Smooth muscle cell of the umbilical artery (primary cell): ENCODE measurements at places on chromosomes 7 and 10. TPM values are rescaled to one million over a fixed set of nuclear protein-coding genes. Genes with fewer than 3 reads are reported as not detected.

PRTFDC1 gene
- total RNA-seq = 6.8 and 11.3 TPM in 2 replicates

STEAP1B gene
- 1.5 and 11.4 TPM in 2 replicates for total RNA-seq

LIPF gene
- total RNA-seq = not detected in 2 replicates

ANKRD61 gene
- total RNA-seq = 0.23 TPM in 1 of 2 replicates, not detected in the other

CALY gene
- 0.23 and 0.30 TPM in 2 replicates for total RNA-seq

TEX36 gene
- total RNA-seq = not detected in 2 replicates

FAM241B gene
- total RNA-seq = 0.89 and 1.3 TPM in 2 replicates

NAT16 gene
- total RNA-seq = not detected in 2 replicates

TMEM196 gene
- not detected in 2 replicates for total RNA-seq

PNLIPRP3 gene
- total RNA-seq = not detected in 2 replicates

GIMAP5 gene
- not detected in 2 replicates for total RNA-seq

SMURF1 gene
- total RNA-seq = 25.5 and 44.5 TPM in 2 replicates

NUTM2B gene
- under 0.01 and 0.23 TPM in 2 replicates for total RNA-seq

HOXA9 gene
- 8.6 and 13.5 TPM in 2 replicates for total RNA-seq

CCL24 gene
- total RNA-seq = not detected in 2 replicates

ECHS1 gene
- total RNA-seq = 57.3 and 62.9 TPM in 2 replicates

LAMB4 gene
- under 0.01 and 0.05 TPM in 2 replicates for total RNA-seq

PLEKHS1 gene
- total RNA-seq = not detected in 2 replicates

ADAP1 gene
- 5.3 and 8.1 TPM in 2 replicates for total RNA-seq

BLNK gene
- not detected in 2 replicates for total RNA-seq

ZNF117 gene
- total RNA-seq = 9.5 and 10.7 TPM in 2 replicates

INHBA gene
- 195 and 257 TPM in 2 replicates for total RNA-seq

NOD1 gene
- 3.3 and 6.6 TPM in 2 replicates for total RNA-seq

STK31 gene
- not detected in 2 replicates for total RNA-seq

NODAL gene
- not detected in 2 replicates for total RNA-seq

ICA1 gene
- total RNA-seq = 0.55 and 1.2 TPM in 2 replicates

ADAM12 gene
- total RNA-seq = 360 and 389 TPM in 2 replicates

MMP21 gene
- under 0.01 TPM in 1 of 2 replicates, not detected in the other for total RNA-seq

CLEC2L gene
- not detected in 2 replicates for total RNA-seq

ZNF467 gene
- 0.14 and 0.59 TPM in 2 replicates for total RNA-seq

PLXNA4 gene
- 2.4 and 6.5 TPM in 2 replicates for total RNA-seq

EN2 gene
- total RNA-seq = under 0.01 TPM in 1 of 2 replicates, not detected in the other

FKBP6 gene
- total RNA-seq = not detected in 2 replicates

MBLAC1 gene
- total RNA-seq = 1.8 and 2.2 TPM in 2 replicates

MACC1 gene
- total RNA-seq = under 0.01 and 0.05 TPM in 2 replicates

NUTM2E gene
- total RNA-seq = 0.05 TPM in 1 of 2 replicates, not detected in the other

RHEB gene
- total RNA-seq = 67.1 and 80.8 TPM in 2 replicates

CPA4 gene
- 113 and 524 TPM in 2 replicates for total RNA-seq

ADRA2A gene
- not detected in 2 replicates for total RNA-seq

MEOX2 gene
- total RNA-seq = under 0.01 TPM in 1 of 2 replicates, not detected in the other

BTRC gene
- 11.3 and 13.9 TPM in 2 replicates for total RNA-seq

CLDN12 gene
- total RNA-seq = 45.7 and 60.8 TPM in 2 replicates

DPP6 gene
- not detected in 2 replicates for total RNA-seq

FAM13C gene
- 0.59 and 1.2 TPM in 2 replicates for total RNA-seq

MRPL43 gene
- total RNA-seq = 38.4 and 46.9 TPM in 2 replicates

PNLIPRP2 gene
- not detected in 2 replicates for total RNA-seq

HPSE2 gene
- total RNA-seq = not detected in 2 replicates

OR6V1 gene
- total RNA-seq = not detected in 2 replicates

KCP gene
- total RNA-seq = 0.09 and 0.30 TPM in 2 replicates

PTPRZ1 gene
- total RNA-seq = 0.65 TPM in 1 of 2 replicates, not detected in the other

LRRD1 gene
- 0.28 and 0.30 TPM in 2 replicates for total RNA-seq

EBLN1 gene
- total RNA-seq = not detected in 2 replicates

STEAP4 gene
- 0.89 TPM in 1 of 2 replicates, not detected in the other for total RNA-seq

AMPH gene
- total RNA-seq = 1.4 and 2.4 TPM in 2 replicates

TACR2 gene
- total RNA-seq = under 0.01 and 0.42 TPM in 2 replicates

ATRNL1 gene
- 0.97 and 2.7 TPM in 2 replicates for total RNA-seq
